Activated CD4-positive, alpha-beta T cell treated with anti-CD3 and anti-CD28 coated beads, Interleukin-2, amount 10 ng/mL, durations not matched to agents 24 days and 14 days (primary cell): ENCODE measurements at places on chromosomes 4 and X. TPM values are rescaled to one million over a fixed set of nuclear protein-coding genes. Genes with fewer than 3 reads are reported as not detected.

GRCh38 chr4:169620880-169621248 lies 486 bp downstream of the CLCN3 start:
- H3K36me3 ChIP-seq: peaks cover 3% of the 10 kb centered on the region
- H3K27ac ChIP-seq: peak overlapping the region; percentile 99
- H3K27me3 ChIP-seq: no peaks in the 10 kb centered on the region

GRCh38 chrX:154540897-154541535 lies 5.6 kb downstream of the G6PD start:
- no peaks in the 10 kb centered on the region for H3K27me3 ChIP-seq
- no peak overlapping the region for H3K4me3 ChIP-seq
- no peak overlapping the region for H3K27ac ChIP-seq
- H3K4me1 ChIP-seq: peaks cover 23% of the 10 kb centered on the region
- no peak for DNase-seq
- peaks cover 13% of the 10 kb centered on the region for H3K36me3 ChIP-seq

- H3K4me1 ChIP-seq: no peaks in the 10 kb centered on the region
- peaks cover 6% of the 10 kb centered on the region for H3K27me3 ChIP-seq
- H3K4me3 ChIP-seq: no peak overlapping the region
- DNase-seq: no peak
- no peaks in the 10 kb centered on the region for H3K36me3 ChIP-seq
- no peak overlapping the region for H3K27ac ChIP-seq
Observed at GRCh38 chr4:153296040-153296823, 48.3 kb upstream of the MND1 start.

DNA sequence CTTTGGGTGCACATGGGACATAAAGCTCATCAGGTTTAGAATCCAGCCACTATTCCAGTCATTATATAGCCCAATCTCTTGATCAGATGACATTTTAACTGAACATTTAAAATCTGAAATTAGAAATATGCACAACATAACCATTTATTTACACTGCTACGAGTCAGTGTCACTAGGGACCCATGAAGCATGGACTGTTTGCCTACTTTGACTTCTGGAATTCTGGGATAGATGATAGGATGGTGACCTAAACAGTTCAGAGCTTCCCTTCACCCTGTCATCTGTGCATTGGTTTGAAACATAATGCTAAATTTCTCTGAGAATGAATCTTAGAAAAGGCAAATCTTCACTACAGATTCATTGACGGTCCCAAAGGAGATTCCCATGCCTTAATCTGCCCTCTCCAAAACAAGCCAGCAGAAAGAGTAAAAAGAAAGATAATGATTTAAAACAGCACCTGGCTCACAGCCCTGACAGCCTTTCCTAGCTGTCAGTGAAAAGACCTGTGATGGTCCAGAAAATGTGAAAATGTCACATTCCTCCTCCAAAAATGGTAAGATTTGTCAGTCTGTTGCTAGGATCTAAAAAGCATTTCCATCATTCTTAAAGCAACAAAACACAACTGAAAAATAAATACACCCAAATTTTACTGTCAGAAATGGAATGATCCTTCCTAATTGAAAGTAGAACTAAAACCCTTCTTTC lies 18.9 kb upstream of the HERC3 start:
- H3K36me3 ChIP-seq: no peaks in the 10 kb centered on the region
- no peak overlapping the region for H3K4me3 ChIP-seq
- no peak for DNase-seq

GRCh38 chr4:81455897-81456296 lies 15.8 kb downstream of the RASGEF1B start:
- DNase-seq: no peak
- no peak overlapping the region for H3K4me3 ChIP-seq
- H3K4me1 ChIP-seq: peaks cover 9% of the 10 kb centered on the region

The MEPE gene
- total RNA-seq: not detected in 2 replicates

DNA sequence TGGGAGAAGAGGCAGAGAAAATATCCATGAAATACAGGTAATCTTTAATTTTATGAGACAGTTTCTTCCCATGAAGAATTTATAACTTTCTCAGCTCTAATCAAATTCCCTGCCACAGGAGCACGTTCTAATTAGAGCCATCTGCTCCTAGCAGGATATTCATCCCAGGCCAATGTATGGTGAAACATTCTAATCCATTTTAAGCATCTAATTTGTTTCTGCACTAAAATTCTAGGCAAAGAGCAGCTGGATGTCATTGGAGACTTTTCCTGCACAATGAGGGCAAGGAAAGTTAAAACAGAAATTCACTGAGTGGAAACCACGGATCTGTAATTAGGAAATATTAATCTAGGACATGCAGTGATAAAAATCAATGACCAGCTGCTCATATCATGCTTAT lies 107.7 kb upstream of the ZFP42 start:
- no peak overlapping the region for H3K27ac ChIP-seq
- H3K36me3 ChIP-seq: no peaks in the 10 kb centered on the region
- no peaks in the 10 kb centered on the region for H3K27me3 ChIP-seq
- H3K4me1 ChIP-seq: no peaks in the 10 kb centered on the region
- no peak for DNase-seq
- no peak overlapping the region for H3K4me3 ChIP-seq

DNA sequence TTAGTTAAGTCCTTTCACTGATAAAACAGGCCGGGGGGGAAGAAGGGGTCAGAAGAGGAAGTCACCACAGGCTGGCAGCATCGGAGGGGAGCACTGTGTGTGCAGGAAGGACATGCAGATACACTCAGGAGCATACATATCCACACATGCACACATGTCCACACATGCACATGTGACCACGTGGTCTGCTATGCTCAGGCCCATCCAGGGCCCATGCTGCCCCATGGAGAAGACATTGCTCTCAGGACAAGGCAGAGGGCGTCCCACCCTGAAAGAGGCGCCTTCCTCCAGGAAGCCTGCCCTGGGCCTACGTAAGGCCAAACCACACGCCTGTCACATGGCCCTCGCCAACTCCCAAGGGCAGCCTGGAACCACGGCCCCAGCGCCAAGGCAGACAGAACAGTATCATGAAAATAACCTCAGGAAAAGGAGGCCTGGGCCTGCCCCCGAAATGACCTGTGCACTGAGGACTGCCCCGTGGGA lies 15.8 kb downstream of the WDR1 start:
- no peaks in the 10 kb centered on the region for H3K27me3 ChIP-seq
- H3K27ac ChIP-seq: peak overlapping the region; percentile 94
- peaks cover 96% of the 10 kb centered on the region for H3K4me1 ChIP-seq
- DNase-seq: peak; percentile 74
- H3K36me3 ChIP-seq: peaks cover 84% of the 10 kb centered on the region
- peak overlapping the region; percentile 74 for H3K4me3 ChIP-seq

DNA sequence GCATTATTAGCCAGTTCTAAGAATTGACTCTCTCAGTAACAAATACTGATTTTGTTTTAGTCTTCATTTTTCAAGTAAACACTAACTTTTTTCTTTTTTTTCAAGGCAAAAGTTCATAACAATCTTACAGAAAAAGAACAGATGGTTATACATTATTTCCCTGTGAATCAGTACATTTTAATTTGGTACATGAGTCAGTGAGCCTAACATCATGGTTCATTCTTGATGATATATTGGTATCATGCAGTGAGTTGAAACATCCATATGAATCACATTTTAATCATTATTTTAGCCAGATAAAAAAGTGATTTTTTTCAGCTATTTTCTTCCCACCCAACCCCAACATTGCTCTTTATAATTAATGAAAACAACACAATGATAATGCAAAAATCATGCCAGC lies 184.3 kb upstream of the TACR3 start:
- no peaks in the 10 kb centered on the region for H3K27me3 ChIP-seq
- no peak for DNase-seq
- no peak overlapping the region for H3K27ac ChIP-seq

- H3K27ac ChIP-seq: no peak overlapping the region
- peaks cover 7% of the 10 kb centered on the region for H3K27me3 ChIP-seq
- no peak overlapping the region for H3K4me3 ChIP-seq
- DNase-seq: no peak
- no peaks in the 10 kb centered on the region for H3K36me3 ChIP-seq
- H3K4me1 ChIP-seq: peaks cover 30% of the 10 kb centered on the region
Observed at GRCh38 chr4:101279377-101279871, 67.9 kb downstream of the PPP3CA start.

DNA sequence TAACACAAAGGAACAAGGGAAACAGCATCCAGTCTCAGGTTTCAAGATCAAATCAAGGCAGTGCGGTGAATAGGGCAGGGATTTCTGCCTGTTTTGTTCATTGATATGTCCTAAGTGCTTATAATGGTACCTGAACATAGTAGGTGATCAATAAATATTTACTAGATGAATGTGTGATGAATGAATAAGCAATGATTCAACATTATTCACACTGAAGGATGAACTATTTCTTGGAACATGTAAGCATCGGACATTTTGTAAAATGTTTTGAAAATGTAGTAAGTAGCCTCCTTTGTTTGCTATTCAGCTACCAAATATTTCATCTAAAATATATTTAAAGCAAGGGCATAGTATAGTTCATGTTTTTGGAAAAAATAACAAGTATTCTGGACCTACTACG lies 67.8 kb downstream of the USP38 start:
- no peak overlapping the region for H3K27ac ChIP-seq
- no peak for DNase-seq
- no peak overlapping the region for H3K4me3 ChIP-seq
- H3K27me3 ChIP-seq: peaks cover 3% of the 10 kb centered on the region

The PCDH11X gene
- not detected in 2 replicates for total RNA-seq

The CXCL11 gene
- 0.54 TPM in 1 of 2 replicates, not detected in the other for total RNA-seq

The FGF16 gene
- total RNA-seq: not detected in 2 replicates

The SMIM20 gene
- 17.0 and 18.9 TPM in 2 replicates for total RNA-seq

DNA sequence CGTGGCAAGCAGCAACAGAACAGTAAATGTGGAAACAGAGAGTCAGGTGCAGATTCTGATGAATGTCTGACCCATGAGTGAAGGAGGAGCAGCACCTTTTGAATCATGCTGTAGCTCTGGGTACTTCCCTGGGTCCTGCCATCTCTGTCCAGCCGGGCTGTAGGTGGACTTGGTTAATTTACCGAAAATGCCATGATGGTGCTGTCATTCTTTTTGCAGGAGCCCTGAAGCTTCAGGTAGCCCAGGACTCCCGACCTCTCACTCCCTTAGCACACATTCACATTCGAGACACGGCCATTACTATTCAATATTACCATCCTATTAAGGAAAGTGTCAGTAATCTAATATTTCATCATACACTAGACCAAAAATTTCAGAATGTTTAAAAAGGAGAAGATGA lies 320.9 kb downstream of the STK32B start:
- no peaks in the 10 kb centered on the region for H3K4me1 ChIP-seq
- no peak for DNase-seq
- H3K27me3 ChIP-seq: no peaks in the 10 kb centered on the region
- H3K36me3 ChIP-seq: no peaks in the 10 kb centered on the region
- no peak overlapping the region for H3K4me3 ChIP-seq
